ENCODE measurements at places on chromosomes 5 and 9. TPM values are rescaled to one million over a fixed set of nuclear protein-coding genes. Genes with fewer than 3 reads are reported as not detected.

Gene SHISAL2B
- not detected for total RNA-seq

Gene ELOVL7
- total RNA-seq: 8.2 TPM

Gene OR1L4
- not detected for total RNA-seq

Gene TMEM252
- not detected for total RNA-seq

Gene CORO2A
- total RNA-seq: 4.0 TPM
